Neuronal stem cell (in vitro differentiated cells): ENCODE measurements at places on chromosomes 6 and 20.

DNA sequence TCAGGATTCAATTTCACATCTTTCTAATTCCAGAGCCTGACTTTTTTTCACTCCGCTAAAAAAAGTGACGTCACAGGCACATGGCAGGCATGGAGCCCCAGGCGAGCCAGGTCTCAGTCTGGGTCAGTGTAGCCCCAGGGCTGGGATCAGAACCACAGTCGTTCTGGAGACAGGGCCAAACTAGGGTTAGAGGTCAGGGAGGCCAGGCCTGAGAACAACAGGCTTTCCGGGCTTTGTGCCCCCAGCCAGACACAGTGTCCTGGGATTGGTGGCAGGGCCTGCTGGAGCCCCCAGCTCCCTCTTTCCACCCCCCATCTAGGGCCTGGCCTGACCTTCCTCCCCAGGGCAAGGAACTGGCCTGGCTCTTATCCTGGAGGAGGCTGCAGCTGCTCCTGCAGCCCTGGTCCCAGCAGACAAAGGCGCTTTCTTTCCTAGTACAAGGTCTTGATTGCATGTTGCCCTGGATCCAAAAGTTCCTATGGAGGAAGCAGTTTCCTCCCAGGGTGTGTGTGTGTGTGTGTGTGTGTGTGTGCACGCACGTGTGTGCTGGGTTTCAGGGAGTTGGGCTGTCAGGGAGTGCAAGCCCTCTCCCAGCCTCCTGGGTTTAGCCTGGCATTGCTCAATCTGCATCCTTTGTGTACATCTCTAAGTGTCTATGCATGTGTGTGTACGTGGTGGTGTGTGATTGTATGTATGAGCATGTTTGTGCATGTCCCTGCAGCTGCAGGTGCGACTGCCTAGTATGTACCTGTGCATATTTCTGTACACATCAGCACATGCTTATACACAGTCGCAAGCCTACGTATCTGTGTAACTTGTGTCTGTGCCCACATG, 26.5 kb upstream of the EMILIN3 start:
- no peak for DNase-seq

GRCh38 chr20:56581701-56582100, 47.4 kb upstream of the TFAP2C start:
- DNase-seq: no peak

DNA sequence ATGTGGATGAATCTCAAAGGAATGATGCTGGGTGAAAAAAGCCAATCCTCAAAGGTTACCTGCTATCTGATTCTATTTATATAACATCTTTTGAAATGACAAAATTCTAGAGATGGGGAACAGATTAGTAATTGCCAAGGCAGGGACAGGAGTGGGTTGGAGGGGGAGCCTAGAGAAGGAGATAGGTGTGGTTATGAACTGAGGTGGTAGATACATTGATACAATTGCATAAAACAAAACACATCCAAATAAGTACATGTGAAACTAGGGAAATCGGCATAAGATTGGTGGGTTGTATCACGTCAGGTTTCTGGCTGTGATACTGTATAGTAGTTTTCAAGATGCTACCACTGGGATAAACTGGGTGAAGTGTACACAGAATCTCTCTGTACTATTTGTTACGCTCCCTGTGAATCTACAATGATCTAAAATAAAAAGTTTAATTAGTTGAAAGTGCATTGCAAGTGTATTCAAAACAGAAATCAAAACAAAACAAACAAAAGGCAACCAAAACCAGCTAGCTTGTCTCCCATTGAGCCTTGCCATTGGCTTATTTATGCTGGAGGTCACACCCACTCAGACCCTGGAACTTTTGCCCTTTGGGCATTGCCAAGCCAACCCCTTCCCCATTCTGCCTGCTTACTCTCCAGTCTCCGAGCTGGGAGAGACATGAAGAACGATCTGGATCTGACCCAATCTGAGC, 27.8 kb downstream of the PPP1R16B start:
- no peak for DNase-seq

- no peak for DNase-seq
Measured at GRCh38 chr6:46010771-46011170, 4.9 kb downstream of the CLIC5 start.

GRCh38 chr20:43271980-43272379, 82.3 kb upstream of the PTPRT start:
- DNase-seq: no peak

DNA sequence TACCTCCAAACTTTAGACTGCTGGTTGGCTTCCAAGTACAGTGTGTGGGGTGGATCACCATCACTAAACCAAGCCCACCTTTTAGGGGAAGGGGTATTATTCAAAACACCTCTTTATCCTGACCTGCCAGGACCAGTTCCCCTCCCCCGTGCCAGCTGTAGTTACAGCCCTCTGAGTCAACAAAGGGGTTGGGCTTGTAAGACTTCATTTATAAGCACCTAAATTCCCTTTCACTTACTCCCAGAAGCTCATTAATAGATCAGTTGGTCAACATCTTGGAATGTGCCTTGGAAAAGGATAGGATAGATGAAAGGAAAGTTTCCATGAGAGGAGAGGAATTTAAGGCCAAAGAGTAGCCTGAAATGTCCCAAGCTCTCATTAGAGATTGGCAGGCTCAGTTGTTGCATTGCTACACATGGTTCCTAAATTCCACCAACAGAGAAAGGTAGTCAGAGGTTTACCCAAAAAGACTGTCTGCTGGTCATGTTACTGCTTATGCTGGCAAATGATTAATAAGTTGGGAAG, 59.2 kb downstream of the TNFAIP3 start:
- DNase-seq: peak; percentile 6

- DNase-seq: no peak
Measured at GRCh38 chr6:129183681-129184301, 300.9 kb downstream of the LAMA2 start.

- DNase-seq: no peak
Measured at GRCh38 chr6:6825193-6825784, 236.8 kb downstream of the LY86 start.
